ENCODE measurements at places on chromosomes 5 and 9.
A peak's percentile ranks its signal among the peaks of the same experiment; 100 is the strongest.

DNA sequence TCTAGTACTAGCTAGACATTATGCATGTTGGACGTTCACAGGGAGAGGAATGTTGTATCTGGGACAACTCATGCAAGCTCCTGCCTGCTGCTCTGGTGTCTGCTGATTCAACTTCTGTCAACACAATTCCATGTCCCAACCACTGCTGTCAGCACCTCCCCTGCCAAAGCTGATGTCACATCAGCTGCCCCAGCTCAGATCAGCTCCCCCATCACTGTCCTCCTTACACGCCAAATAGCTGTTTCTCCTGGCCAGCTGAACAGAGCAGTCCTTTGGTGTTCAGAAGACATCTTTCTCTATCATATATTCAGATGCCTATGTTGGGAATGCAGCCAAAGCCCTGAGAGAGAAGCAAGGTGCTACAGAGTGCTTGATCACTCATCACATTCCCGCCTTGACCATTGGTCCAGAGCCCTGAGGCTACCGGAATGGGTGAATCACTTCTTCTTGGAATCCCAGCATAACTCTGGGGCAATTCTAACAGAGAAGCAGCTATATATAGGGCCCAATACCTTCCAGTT, 223.3 kb downstream of the SEC61B start:
- DNase-seq, result no peak
- no peaks in the 10 kb centered on the region for H3K36me3 ChIP-seq
- H3K4me3 ChIP-seq, result no peak overlapping the region
- H3K27me3 ChIP-seq, result peaks cover 1% of the 10 kb centered on the region

GRCh38 chr5:160269017-160269416, 39.7 kb downstream of the FABP6 start:
- peak; percentile 57 for DNase-seq
- H3K36me3 ChIP-seq, result no peaks in the 10 kb centered on the region
- H3K4me1 ChIP-seq, result peaks cover 54% of the 10 kb centered on the region
- H3K4me3 ChIP-seq, result no peak overlapping the region
- H3K27ac ChIP-seq, result peak overlapping the region; percentile 91

DNA sequence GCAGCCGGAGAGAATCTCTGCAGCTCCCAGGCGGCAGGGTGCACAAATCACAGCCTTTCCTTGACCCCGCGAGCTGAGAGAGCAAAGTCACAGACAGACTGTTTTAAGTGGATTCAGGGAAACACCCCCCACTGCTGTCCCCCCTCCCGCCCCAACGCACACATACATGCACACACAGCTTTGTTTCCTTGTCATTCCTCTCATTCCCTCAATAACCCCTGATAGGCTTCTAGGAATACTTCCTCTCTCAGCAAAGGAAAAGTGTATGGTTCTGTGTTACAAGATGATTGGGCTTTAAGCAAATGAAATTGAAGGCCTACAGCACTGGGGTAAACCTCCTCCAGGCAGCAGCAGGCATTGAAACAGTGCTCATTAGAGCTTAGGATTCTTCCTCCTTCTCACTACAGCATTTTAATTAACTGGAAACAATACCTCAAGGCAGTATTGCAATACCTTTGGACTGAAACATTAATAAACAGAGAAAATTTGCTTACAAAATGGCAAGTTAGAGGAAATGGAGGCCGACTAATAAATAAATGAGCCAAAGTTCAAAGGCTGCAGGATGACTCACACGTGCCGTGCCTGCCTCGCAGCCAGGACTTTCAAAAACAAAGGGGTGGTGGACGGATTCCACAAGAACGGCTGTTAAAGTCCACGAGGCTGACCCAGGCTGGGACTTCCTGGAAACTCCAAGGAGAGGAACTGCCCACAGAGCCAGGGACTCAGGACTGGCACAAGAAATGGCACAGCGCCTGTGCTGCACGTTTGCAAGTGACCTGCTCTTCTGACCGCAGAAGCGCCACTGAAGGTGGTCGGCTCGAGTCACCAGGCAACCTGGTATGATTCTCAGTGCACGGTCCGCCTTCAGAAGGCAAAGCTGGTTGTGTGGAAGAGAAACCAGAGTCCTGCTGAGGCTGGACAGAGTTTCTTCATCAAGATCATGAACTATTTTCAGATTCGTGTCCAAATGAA, 236.2 kb downstream of the SYK start:
- H3K4me1 ChIP-seq, result peaks cover 57% of the 10 kb centered on the region
- peak overlapping the region; percentile 24 for H3K27ac ChIP-seq
- H3K4me3 ChIP-seq, result peak overlapping the region; percentile 68
- no peaks in the 10 kb centered on the region for H3K36me3 ChIP-seq

DNA sequence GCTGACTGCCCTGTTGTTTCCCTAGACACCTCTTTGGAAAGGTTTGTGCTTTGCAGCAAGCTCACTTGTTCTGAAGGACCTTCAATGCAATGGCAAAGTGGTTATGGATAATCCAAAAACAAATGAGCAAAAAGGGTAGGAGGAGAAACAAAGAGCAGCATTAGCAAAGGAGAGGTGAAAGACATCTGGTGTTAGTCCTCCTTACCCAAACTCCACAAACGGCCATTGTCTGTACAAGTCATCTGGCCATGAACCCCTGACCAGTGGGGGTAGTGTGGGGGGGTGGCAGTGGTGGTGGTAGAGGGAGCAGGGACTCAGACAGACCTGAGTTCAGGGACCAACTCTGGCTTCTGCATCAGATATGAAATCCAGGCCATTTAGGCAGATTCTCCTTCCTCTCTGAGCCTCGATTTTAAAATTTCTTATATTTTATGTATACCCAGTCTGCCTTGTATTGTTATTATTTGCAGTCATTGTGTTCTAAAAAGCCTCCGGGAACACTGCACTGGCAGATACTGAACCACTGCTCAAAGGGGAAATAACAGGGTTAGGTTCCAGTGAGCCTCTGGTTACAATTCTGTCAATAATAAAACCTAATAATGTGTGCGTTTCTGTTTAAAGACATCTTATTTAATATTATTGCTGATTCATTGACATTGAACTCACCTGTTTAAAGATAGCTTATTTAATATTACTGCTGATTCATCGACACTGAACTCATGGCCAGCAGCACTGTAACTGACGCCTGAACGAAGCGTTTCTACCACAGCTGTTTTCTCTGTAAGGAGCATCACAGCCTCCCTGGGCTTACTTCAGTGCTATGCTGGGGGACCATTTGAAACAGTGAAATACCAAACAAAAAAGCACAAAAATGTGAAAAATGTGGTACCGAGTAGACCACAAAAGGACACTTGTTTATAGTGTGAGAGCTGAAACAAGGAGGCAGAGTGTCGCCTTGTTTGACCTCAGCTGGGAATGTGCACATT, 156.0 kb downstream of the SEC61B start:
- no peak overlapping the region for H3K4me3 ChIP-seq
- H3K27ac ChIP-seq, result no peak overlapping the region
- H3K4me1 ChIP-seq, result no peaks in the 10 kb centered on the region
- H3K36me3 ChIP-seq, result no peaks in the 10 kb centered on the region
- H3K27me3 ChIP-seq, result peaks cover 2% of the 10 kb centered on the region

DNA sequence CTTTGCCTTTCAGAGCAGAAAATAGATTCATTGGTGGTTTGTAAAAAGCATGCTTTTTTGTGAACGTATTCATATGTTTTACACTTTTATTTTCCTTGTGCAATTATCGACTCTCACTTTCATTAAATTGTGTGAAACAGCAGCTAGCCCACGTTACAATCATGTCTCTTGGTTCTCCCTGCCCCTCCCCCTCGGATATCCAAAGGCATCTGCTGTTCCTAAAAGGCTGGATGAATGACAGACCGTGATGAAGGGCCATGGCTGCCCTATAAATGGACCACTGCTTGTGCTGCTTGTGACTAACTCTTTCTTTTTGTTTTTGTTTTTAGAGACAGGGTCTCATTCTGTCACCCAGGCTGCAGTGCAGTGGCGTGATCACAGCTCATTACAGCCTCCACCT, 17.0 kb upstream of the SEMA4D start:
- peaks cover 2% of the 10 kb centered on the region for H3K27me3 ChIP-seq
- no peaks in the 10 kb centered on the region for H3K36me3 ChIP-seq
- DNase-seq, result no peak
- H3K4me1 ChIP-seq, result peaks cover 53% of the 10 kb centered on the region

- peaks cover 12% of the 10 kb centered on the region for H3K27me3 ChIP-seq
- peak overlapping the region; percentile 72 for H3K27ac ChIP-seq
- H3K4me1 ChIP-seq, result peaks cover 65% of the 10 kb centered on the region
- no peak for DNase-seq
- H3K36me3 ChIP-seq, result peaks cover 12% of the 10 kb centered on the region
These were observed 1.3 kb downstream of the CCT5 start for GRCh38 chr5:10251405-10251804.

DNA sequence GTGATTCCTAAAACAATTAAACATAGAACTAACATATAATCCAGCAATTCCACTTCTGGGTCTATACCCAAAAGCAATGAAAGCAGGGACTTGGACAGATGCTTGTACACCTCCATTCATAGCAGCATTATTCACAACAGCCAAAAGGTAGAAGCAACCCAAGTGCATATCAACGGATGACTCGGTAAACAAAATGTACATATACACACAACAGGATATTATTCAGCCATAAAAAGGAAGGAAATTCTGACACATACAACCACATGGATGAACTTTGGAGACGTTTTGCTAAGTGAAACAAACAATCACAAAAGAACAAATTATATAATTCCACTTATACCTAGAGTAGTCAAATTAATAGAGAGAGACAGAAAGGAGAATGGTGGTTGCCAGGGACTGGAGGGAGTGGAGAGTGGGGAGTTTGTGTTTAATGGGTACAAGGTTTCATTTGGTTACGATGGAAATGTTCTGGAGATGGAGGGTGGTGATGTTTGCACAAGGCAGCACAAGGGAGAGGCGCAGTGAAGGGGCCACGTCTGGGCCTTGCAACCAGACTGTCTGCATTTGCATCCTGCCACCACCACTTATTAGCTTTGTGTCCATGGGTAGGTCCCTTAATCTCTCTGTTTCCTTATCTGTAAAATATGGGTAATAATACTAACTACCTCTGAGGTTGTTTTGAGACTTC, 36.3 kb upstream of the RLN1 start:
- peaks cover 2% of the 10 kb centered on the region for H3K27me3 ChIP-seq
- no peak for DNase-seq
- no peak overlapping the region for H3K27ac ChIP-seq
- no peak overlapping the region for H3K4me3 ChIP-seq
- peaks cover 24% of the 10 kb centered on the region for H3K4me1 ChIP-seq
- H3K36me3 ChIP-seq, result peaks cover 14% of the 10 kb centered on the region

DNA sequence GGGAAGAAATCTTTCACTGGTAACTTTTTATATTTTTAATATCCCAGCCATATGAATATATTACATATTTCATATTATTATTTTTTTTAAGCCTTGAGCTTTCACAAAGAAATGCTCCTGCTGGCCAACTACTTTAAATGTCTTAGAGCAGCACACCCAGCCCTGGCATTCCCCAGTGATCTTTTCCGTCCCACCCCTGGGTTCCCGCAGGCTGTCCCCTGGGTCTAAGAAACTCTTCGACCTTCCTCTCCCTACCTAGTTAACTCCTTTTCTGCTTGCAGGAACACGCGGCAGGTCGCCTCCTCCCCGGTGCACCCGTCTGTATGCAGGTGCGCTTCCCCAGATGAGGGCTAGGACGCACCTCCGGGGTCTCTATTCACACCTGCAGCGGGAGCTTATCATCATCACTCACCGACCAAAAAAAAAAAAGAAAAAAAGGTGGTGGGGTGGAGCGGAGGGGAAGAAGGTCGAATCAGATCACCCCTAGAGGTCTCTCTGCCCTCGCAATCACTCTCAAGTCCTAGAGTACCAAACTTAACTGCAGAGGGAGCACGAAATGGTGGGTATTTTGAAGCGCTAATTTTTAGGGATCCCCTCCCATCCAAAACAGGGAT, 696 bp downstream of the ZFP62 start:
- peak overlapping the region; percentile 90 for H3K27ac ChIP-seq
- H3K4me1 ChIP-seq, result peaks cover 18% of the 10 kb centered on the region
- H3K4me3 ChIP-seq, result peak overlapping the region; percentile 92
- DNase-seq, result no peak
- peaks cover 9% of the 10 kb centered on the region for H3K36me3 ChIP-seq

DNA sequence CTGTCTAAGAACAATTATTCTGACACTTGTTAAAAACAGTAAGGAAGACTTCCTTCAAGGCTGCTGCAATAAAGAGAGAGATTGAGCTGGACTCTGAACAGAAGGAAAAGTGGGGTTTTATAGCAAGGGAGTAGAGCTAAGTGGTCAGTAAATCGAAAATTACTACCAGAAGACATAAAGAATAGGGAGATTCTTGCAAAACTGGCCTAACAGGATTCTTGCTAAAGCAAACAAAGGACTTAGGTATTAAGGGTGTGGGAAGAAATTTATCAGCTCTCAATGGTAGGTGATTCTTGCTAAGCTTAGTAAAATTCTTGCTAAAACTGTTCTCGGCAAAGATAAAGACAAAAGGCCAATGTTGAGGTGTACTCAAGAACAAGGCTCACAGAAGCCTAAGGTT, 300.5 kb downstream of the SLCO4C1 start:
- H3K27ac ChIP-seq, result no peak overlapping the region
- H3K27me3 ChIP-seq, result no peaks in the 10 kb centered on the region
- no peaks in the 10 kb centered on the region for H3K36me3 ChIP-seq
- DNase-seq, result no peak
- no peak overlapping the region for H3K4me3 ChIP-seq
- no peaks in the 10 kb centered on the region for H3K4me1 ChIP-seq

DNA sequence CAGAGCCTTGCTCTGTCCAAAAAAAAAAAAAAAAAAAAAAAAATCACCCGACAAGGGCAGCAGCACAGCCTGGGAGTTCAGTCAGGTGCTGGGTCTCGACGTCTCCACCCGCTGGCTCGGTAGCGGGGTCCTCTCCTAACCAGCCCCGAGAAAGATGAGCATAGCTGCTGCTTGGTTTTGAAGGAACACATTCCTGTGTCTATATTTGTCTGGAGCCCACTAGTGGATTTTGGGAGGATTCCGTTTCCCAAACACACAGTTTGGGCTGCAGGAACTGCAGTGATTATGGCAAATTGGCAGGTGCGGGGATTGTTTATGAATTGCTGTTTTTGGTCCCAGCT, 1.2 kb downstream of the OTULINL start:
- peak overlapping the region; percentile 86 for H3K4me3 ChIP-seq
- H3K4me1 ChIP-seq, result peaks cover 54% of the 10 kb centered on the region
- peak overlapping the region; percentile 86 for H3K27ac ChIP-seq
- H3K27me3 ChIP-seq, result peaks cover 2% of the 10 kb centered on the region
- no peaks in the 10 kb centered on the region for H3K36me3 ChIP-seq
- no peak for DNase-seq

GRCh38 chr5:59348189-59348588, 545.3 kb downstream of the PDE4D start:
- no peak overlapping the region for H3K27ac ChIP-seq
- H3K27me3 ChIP-seq, result peaks cover 6% of the 10 kb centered on the region
- no peak overlapping the region for H3K4me3 ChIP-seq

GRCh38 chr9:122367774-122368460, 2.9 kb upstream of the PTGS1 start:
- no peaks in the 10 kb centered on the region for H3K36me3 ChIP-seq
- no peak for DNase-seq
- no peak overlapping the region for H3K27ac ChIP-seq

- peaks cover 5% of the 10 kb centered on the region for H3K27me3 ChIP-seq
- no peak overlapping the region for H3K4me3 ChIP-seq
- peaks cover 15% of the 10 kb centered on the region for H3K4me1 ChIP-seq
- no peak overlapping the region for H3K27ac ChIP-seq
- DNase-seq, result no peak
These were observed 138.8 kb downstream of the HSD17B3 start for GRCh38 chr9:96163161-96163560.

All from immature natural killer cell (primary cell).